NCI-H2081 (cell line): ENCODE measurements at places on chromosomes 3 and 15.

GRCh38 chr15:99502661-99503060 lies 63.1 kb upstream of the MEF2A start:
- no peak for DNase-seq

- DNase-seq = no peak
These were observed 19.8 kb downstream of the GNB5 start for GRCh38 chr15:52171386-52171785.

- DNase-seq = no peak
These were observed 722.6 kb downstream of the FHIT start for GRCh38 chr3:60528651-60529050.

DNA sequence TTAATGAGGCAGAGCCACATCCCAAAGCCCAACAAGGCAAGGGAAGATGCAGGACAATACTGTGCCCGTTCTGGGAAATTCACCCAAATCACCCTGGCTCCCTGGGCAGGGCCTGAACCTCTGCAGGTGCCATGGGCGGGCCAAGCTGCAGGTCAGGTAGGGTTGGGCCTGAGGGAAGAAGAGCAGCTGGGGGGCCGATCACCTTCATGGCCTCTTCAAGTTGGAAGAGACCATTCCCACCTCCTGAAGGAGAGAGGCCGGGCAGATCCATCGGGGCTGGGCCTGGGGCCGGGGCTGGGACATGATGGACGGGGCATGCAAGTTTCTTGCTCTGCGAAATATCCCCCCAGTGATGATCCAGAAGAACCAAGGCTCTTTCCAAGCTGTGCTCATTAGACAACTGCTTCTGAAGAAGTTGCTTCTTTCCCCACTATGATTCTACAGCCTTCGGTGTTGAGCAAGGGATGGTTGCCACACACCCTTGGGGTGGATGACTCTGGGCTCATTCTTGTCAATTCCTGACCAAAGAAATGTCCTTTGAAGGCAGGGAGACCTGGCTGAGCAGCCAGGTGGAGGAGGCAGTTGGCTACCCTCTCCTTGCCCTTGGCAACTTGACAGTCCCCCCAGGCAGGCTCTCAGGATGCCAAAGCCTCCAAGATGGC lies 38.2 kb downstream of the KLHL25 start:
- DNase-seq = no peak

GRCh38 chr3:57864853-57865252 lies 108.7 kb downstream of the SLMAP start:
- DNase-seq = no peak

- no peak for DNase-seq
These were observed 27.4 kb downstream of the CALML4 start for GRCh38 chr15:68177742-68178141.

GRCh38 chr15:56298723-56299122 lies 55.0 kb upstream of the RFX7 start:
- no peak for DNase-seq

DNA sequence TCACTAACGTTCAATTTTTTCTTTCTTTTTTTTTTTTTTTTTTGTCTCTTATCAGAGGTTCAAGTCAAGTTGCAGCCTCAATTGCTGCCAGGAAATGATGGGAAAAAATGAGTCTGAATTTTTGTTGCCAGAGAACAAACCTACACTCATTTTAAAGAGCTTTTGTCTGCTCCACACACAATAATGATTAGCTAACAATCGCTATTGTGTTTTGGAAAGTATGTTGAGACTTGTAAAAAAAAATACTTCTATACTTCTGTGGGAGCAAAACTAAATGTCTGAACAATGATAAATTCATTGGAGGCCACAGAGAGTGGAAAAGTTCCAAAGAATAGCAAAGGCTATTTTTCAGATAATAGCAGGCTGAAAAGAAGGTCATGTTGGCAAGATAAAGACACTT lies 176.3 kb upstream of the LMCD1 start:
- DNase-seq = no peak

DNA sequence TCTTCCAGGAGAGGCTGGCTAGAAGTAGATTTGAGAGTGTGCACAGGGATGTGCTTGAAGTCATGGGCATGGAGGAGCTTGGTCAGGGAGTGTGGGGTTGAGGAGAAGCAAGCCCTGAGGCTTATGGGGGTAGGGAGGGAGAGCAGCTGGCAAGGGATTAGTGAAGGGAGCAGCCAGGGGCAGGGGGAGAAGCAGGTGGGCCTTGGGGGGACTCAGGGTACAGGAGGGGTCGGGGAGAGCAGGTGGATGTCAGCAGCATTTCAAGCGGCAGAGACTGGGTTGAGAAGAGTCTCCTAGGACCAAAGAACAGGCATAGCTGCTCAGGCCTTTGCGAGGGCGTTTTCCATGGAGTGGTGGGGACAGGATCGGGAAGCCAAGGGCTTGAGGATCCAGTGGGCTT lies 3.4 kb upstream of the LMAN1L start:
- no peak for DNase-seq

- DNase-seq = no peak
These were observed 78.1 kb upstream of the CGNL1 start for GRCh38 chr15:57298204-57298603.

- DNase-seq = peak; percentile 55
These were observed 517.3 kb downstream of the MECOM start for GRCh38 chr3:169146179-169146665.

- DNase-seq = no peak
These were observed 31.0 kb upstream of the DLG1 start for GRCh38 chr3:197329382-197329781.

DNA sequence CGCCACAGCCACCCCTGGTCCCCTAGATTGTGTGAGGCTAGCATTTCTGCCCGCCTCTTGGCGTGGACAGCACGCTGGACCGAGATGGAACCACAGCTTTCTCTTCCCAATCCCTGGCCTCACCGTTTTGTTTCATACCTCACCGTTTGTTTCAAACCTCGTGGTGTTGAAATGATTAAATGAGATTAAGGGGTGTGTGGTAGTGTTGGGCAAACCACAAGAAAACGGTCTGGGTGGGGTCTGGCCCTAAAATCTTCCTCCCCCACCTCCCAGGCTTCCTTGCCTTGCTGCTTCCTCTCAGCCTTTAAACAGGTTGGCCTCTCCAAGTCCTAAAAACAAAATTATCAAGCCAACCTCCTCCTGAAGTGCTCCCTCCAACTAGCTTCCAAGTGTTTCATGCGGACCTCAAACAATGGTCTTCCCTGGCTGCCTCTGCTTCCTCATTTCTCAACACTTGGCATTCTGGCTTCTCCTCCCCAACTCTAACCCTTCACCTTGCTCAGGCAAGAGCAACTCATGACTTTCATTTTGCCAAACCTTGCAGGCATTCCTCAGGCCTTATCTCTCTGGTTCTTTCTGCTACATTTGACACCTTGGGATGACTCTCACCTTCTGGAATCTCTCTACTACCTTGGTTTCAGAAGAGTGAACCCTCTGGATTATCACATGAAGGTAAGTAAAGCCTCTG lies 1.4 kb upstream of the ATP13A3 start:
- no peak for DNase-seq

DNA sequence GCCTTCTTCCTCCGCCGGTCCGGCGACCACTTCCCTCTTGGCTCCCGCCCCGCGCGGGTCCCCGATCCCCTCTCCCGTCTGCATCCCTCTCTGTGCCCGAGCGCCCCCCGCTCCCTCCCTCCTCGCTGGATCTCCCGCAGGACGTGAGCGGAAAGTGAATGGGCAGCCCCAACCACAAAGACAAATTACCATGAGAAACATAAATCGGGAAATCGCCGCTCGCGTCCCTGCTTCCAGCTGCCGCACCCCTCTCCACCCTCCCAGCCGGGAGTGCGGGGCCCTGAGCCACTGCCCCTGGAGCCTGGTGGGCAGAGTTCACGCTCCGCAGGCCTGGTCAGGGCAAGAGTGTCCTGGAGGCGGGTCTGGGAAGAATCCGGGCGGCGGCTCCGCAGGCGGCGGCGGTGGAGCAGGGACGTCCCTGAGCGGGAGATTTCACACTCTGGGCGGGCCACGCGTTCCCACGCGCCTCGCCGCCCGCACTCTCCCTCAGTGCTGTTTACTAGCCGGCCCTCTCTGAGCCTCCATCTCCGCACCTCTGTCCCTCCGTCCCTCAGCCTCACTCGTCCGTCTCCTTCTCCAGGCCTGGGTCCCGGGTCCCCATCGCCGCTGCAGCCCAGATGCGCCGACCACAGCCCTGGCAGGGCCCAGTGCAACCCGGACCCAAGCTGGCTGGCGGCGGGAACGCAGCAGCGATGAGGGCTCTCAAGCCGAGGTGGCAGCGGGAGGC lies 835 bp downstream of the SEMA5B start:
- peak; percentile 56 for DNase-seq

GRCh38 chr3:97825101-97825500 lies 3.3 kb downstream of the CRYBG3 start:
- no peak for DNase-seq

GRCh38 chr15:27928386-27928785 lies 170.7 kb downstream of the OCA2 start:
- no peak for DNase-seq

DNA sequence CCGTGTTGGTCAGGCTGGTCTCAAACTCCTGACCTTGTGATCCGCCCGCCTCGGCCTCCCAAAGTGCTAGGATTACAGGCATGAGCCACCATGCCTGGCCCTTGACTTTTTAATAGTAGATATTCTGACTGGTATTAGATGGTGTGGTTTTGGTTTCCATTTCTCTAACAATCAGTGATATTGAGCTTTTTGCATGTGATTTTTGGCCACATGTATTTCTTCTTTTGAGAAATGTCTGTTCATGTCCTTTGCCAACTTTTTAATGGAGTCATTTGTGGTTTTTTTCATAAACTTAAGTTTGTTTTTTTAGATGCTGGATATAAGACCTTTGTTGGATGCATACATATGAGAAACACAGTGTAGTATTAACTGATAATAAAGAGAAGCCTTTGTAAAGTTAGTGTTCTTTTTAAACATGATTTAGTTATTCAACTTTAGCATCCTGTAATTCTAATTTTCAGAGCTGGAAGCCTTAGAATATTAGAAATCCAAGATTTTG lies 280.8 kb downstream of the RBMS3 start:
- DNase-seq = no peak

- DNase-seq = no peak
These were observed 32.9 kb downstream of the SNTN start for GRCh38 chr3:63685340-63685739.

- no peak for DNase-seq
These were observed 214.5 kb downstream of the SLC9A9 start for GRCh38 chr3:143633816-143634215.

DNA sequence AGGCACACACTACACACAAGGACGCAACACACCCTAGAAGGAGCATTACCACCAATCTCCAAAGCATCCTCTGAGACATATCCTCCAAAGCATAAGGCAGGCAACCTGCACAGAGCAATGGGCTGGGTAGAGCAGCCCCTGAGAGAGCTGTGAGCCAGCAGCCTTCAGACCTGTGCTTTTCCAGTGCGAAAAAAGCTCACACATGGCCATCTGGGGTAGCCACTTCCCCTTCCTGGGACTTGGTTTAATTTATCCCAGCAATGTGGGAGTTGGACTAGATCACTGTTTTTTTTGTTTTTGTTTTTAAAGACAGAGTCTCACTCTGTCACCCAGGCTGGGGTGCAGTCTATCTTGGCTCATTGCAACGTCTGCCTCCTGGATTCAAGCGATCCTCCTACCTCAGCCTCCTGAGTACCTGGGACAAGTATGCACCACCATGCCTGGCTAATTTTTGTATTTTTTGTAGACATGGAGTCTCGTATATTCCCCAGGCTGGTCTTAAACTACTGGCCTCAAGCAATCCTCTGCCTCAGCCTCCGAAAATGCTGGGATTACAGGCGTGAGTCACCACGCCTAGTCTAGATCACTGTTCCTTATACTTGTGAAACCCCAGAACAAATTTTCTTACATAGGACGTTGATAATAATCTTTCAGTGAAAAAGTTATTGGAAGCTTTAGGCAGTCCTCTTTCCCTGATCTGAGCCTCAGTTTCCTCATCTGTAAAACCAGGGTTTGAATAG lies 18.9 kb downstream of the PTPN23 start:
- no peak for DNase-seq

GRCh38 chr3:127368186-127369032 lies 80.6 kb upstream of the PRR20G start:
- DNase-seq = peak; percentile 53

DNA sequence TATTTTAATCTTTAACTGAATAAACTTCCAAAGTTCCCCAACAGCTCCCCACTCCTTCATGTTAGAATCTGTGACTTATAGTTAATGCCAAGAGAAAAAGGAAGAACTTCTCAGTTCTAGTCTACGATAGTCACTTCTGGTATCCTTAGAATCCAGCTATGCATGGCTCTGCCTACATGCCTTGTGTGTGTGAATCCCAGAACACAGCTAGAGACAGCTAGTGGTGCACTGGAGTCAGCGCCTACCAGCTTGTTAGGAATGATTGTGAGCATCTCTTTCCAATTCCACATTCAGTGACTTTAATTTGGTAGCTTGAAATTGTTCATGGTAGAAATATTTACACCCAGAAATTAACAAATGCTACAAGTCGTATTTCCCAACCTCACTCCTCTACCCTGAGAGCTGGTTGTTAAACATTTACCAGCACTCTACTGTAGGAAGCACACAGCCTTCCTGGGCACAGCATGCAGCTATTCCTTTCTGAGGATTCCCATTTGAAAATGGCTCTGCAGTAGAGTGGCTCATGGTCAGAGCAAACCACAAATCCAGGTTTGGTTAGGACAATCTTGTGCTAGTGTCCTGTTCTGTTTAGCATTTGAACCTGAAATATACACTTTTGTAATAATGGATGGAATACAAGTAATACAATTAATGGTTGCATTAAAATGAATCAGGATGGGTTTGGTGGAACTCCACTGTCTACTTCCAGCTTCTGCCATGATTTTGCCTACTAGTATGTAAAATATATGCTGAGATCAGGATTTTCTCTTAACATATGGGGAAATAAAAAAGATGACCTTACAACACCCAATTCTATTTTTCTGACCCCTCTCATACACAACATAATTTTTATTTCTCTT lies 371.0 kb upstream of the GBE1 start:
- no peak for DNase-seq

DNA sequence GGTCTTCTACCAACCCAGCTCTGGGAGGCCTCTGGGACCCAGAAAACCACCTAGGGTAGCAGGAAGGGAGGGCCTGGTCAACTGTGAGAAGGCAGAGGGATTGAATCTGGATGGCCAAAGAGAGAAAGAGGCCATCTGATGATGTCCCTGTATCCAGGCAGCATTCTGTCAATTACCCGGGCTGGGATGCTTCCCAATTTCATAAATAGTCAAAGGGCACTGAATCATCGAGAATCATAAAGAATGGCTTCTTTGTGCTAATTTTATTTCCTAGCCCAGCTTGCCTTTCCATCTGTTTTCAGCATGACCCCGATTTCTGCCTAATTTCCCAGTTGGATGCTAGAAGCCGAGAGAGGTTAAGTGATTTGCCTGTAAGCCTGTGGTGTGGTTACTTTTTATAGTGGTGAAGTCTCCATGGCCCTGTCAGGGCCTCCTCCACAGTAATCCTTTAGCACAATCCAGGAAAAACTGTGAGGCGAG lies 129.2 kb downstream of the FAM43A start:
- no peak for DNase-seq

GRCh38 chr3:153357436-153357835 lies 195.4 kb downstream of the RAP2B start:
- DNase-seq = peak; percentile 85
